ENCODE measurements at places on chromosomes 1 and 21. TPM values are rescaled to one million over a fixed set of nuclear protein-coding genes. Genes with fewer than 3 reads are reported as not detected.

FNBP1L gene
- total RNA-seq: 136 TPM

GRCh38 chr21:20856926-20857325 is 141.3 kb upstream of the NCAM2 start:
- no peak overlapping the region for H3K4me3 ChIP-seq
- no peak overlapping the region for H3K27ac ChIP-seq
- H3K27me3 ChIP-seq: no peaks in the 10 kb centered on the region
- DNase-seq: no peak
- H3K36me3 ChIP-seq: no peaks in the 10 kb centered on the region

DNA sequence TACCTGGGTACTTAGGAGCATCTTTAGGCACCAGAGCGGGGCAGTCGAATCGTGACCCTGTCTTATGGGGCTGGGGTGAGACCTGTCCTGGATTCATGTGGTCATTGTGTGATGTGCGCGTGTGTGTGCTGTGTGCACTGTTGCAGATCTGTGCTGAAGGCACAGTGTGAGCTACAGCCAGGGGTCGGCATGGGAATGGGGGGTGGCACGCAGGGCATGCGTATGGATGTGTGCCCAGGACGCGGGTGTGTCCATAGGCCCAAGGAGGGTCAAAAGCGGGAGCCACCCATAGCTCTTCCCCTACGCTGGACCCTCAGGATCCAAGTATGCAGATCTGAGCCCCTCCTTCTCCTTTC is 14.6 kb downstream of the PTPRF start:
- no peak overlapping the region for H3K4me3 ChIP-seq
- no peak for DNase-seq

GBP3 gene
- not detected for total RNA-seq

LMOD1 gene
- 0.62 TPM for total RNA-seq

GRCh38 chr1:61491497-61491896 is 233.4 kb downstream of the TM2D1 start:
- H3K4me1 ChIP-seq: peaks cover 4% of the 10 kb centered on the region
- H3K36me3 ChIP-seq: no peaks in the 10 kb centered on the region
- H3K27me3 ChIP-seq: peaks cover 2% of the 10 kb centered on the region
- DNase-seq: no peak

DNA sequence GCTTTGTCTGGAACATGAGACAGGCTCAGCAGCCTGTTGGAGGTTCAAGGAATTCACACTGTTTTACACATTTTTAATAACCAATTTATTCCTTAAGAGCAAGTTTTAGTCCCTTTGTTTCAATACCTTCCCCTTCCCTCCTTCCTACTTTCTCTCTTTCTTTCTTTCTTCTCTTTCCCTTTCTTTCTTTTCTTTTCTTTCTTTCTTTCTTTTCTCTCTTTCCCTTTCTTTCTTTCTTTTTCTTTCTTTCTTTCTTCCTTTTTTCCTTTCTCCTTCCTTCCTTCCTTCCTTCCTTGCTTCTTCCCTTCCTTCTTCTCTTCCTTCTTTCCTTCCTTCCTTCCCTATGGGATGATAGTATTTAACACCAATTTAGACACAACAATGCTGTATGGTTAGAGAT is 164.2 kb downstream of the CENPF start:
- no peaks in the 10 kb centered on the region for H3K36me3 ChIP-seq
- H3K27ac ChIP-seq: no peak overlapping the region
- peaks cover 6% of the 10 kb centered on the region for H3K27me3 ChIP-seq
- no peak overlapping the region for H3K4me3 ChIP-seq
- H3K4me1 ChIP-seq: no peaks in the 10 kb centered on the region

TCHHL1 gene
- not detected for total RNA-seq

- H3K4me3 ChIP-seq: no peak overlapping the region
- peaks cover 27% of the 10 kb centered on the region for H3K4me1 ChIP-seq
- no peak for DNase-seq
- no peak overlapping the region for H3K27ac ChIP-seq
- peaks cover 2% of the 10 kb centered on the region for H3K27me3 ChIP-seq
Observed at GRCh38 chr1:154422521-154422920, 17.4 kb downstream of the IL6R start.

GRCh38 chr1:3469104-3469848 is 14.8 kb downstream of the ARHGEF16 start:
- H3K27me3 ChIP-seq: no peaks in the 10 kb centered on the region
- no peak overlapping the region for H3K4me3 ChIP-seq
- no peak for DNase-seq
- H3K27ac ChIP-seq: no peak overlapping the region
- peaks cover 4% of the 10 kb centered on the region for H3K36me3 ChIP-seq

- H3K4me3 ChIP-seq: no peak overlapping the region
- H3K27ac ChIP-seq: peak overlapping the region; percentile 94
- H3K4me1 ChIP-seq: peaks cover 37% of the 10 kb centered on the region
- H3K27me3 ChIP-seq: no peaks in the 10 kb centered on the region
Observed at GRCh38 chr1:151516031-151516511, 4.9 kb downstream of the CGN start.

STIL gene
- 14.8 TPM for total RNA-seq

CA6 gene
- total RNA-seq: not detected

TACSTD2 gene
- 22.8 TPM for total RNA-seq

DNA sequence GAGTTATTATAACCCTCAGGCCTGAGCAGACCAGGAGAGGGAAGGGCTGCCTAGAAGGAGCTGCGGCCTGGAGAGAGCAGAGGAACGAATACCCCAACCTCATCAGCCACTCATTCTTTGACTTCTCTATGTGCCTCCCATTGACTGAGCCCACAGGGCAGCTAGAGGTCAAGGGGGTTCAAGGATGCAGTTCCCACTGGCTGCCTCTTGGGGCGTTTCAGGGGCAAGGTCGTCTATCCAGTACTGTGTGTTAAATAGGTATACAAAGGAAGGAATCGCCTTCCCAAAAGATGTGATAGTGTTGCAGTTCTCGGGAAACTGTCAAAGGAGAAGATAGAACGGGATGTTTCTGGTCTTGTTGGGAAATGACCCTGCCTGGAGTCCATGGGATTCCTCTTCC is 250.6 kb downstream of the PRDM2 start:
- H3K36me3 ChIP-seq: no peaks in the 10 kb centered on the region
- H3K4me1 ChIP-seq: no peaks in the 10 kb centered on the region
- H3K27ac ChIP-seq: no peak overlapping the region

GRCh38 chr1:242745079-242745478 is 220.6 kb upstream of the PLD5 start:
- no peak overlapping the region for H3K4me3 ChIP-seq
- H3K4me1 ChIP-seq: peaks cover 12% of the 10 kb centered on the region
- no peaks in the 10 kb centered on the region for H3K27me3 ChIP-seq
- peaks cover 2% of the 10 kb centered on the region for H3K36me3 ChIP-seq

CDK18 gene
- total RNA-seq: 23.9 TPM

GRCh38 chr1:176656257-176656995 is 193.5 kb downstream of the PAPPA2 start:
- H3K4me1 ChIP-seq: no peaks in the 10 kb centered on the region
- no peaks in the 10 kb centered on the region for H3K36me3 ChIP-seq
- H3K27ac ChIP-seq: no peak overlapping the region
- no peak for DNase-seq
- no peak overlapping the region for H3K4me3 ChIP-seq

TNFSF4 gene
- total RNA-seq: 1.7 TPM

DNA sequence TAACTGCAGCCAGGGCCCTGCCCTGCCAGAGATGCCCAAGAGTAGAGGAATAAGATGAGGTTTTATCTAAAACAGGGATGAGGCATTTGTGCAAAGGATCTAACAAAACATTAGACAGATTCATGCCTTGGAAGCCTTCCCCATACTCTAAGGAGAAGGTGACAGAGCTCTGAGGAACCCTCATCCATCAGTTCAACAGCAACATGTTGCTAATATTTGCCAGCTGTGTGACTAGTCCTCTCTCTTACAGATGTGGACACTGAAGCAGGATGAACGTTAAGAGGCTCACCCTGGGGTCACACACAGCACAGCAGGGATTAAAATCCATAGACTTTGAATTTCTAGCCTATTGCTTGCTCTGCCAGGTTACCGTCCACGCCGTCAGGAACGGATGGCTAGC is 99.0 kb downstream of the ZBTB18 start:
- no peak overlapping the region for H3K4me3 ChIP-seq
- no peaks in the 10 kb centered on the region for H3K36me3 ChIP-seq
- peaks cover 2% of the 10 kb centered on the region for H3K4me1 ChIP-seq
- DNase-seq: no peak
- peaks cover 5% of the 10 kb centered on the region for H3K27me3 ChIP-seq
- no peak overlapping the region for H3K27ac ChIP-seq

GRCh38 chr1:113388621-113389358 is 1.5 kb upstream of the MAGI3 start:
- H3K36me3 ChIP-seq: no peaks in the 10 kb centered on the region
- DNase-seq: no peak
- H3K4me3 ChIP-seq: peak overlapping the region; percentile 69
- peaks cover 24% of the 10 kb centered on the region for H3K4me1 ChIP-seq
- peak overlapping the region; percentile 4 for H3K27ac ChIP-seq
- no peaks in the 10 kb centered on the region for H3K27me3 ChIP-seq

- H3K36me3 ChIP-seq: no peaks in the 10 kb centered on the region
- no peak overlapping the region for H3K4me3 ChIP-seq
- H3K27ac ChIP-seq: no peak overlapping the region
- peaks cover 23% of the 10 kb centered on the region for H3K27me3 ChIP-seq
- peaks cover 10% of the 10 kb centered on the region for H3K4me1 ChIP-seq
- no peak for DNase-seq
Observed at GRCh38 chr1:208133355-208133754, 110.8 kb downstream of the PLXNA2 start.

- H3K27ac ChIP-seq: no peak overlapping the region
- peaks cover 72% of the 10 kb centered on the region for H3K27me3 ChIP-seq
- DNase-seq: no peak
- H3K4me3 ChIP-seq: no peak overlapping the region
- H3K4me1 ChIP-seq: peaks cover 2% of the 10 kb centered on the region
- H3K36me3 ChIP-seq: no peaks in the 10 kb centered on the region
Observed at GRCh38 chr1:202197653-202198365, 4.2 kb downstream of the LGR6 start.

- no peaks in the 10 kb centered on the region for H3K27me3 ChIP-seq
- no peak for DNase-seq
- H3K36me3 ChIP-seq: no peaks in the 10 kb centered on the region
Observed at GRCh38 chr1:19410393-19410792, 74.9 kb downstream of the CAPZB start.

GRCh38 chr1:10621906-10622305 is 147.2 kb downstream of the PEX14 start:
- DNase-seq: no peak
- peaks cover 2% of the 10 kb centered on the region for H3K36me3 ChIP-seq
- H3K4me1 ChIP-seq: peaks cover 4% of the 10 kb centered on the region

DNA sequence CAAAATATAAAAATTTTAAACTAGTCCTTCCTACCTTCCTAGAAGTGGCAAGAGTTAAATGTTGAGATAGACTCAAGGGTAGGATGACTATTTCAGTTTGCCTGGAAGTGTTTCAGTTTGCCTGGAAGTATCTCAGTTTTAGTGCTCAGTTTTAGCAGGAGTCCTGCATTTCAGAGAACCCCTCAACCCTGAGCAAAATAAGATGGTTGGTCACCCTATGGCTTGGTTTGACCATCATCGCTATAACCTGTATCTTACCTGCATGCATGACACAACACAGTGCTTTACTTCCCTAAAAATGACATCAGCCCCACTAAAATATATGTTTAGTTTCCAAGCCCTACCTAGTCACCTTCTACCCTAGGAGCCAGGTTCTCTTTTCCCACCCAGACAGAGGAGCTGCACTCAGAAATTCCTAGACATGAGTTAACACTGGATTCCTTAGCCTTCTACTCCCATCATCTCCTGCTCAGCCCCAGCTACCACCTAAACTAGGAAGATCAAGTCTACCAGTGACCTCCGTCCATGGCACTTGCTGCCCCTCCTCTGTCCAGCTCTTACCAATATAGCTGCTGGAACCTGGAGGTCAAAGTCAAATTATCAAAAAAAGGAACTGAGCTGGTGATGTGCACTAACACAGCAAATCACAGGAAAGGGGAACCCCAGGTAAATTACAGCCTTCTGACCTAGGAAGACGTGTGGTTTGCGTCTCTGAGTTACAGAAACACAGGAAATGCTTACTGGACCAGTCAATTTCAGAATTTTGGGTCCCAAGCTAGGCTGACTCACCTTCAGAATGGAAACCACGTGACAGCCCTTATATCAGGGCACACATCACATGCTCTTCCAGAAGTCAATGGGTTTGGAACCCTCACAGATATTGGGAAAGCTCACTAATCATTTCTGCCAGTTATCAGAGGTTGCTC is 2.2 kb upstream of the G0S2 start:
- peaks cover 25% of the 10 kb centered on the region for H3K4me1 ChIP-seq
- no peak overlapping the region for H3K27ac ChIP-seq
- H3K36me3 ChIP-seq: no peaks in the 10 kb centered on the region
- no peak overlapping the region for H3K4me3 ChIP-seq

DNA sequence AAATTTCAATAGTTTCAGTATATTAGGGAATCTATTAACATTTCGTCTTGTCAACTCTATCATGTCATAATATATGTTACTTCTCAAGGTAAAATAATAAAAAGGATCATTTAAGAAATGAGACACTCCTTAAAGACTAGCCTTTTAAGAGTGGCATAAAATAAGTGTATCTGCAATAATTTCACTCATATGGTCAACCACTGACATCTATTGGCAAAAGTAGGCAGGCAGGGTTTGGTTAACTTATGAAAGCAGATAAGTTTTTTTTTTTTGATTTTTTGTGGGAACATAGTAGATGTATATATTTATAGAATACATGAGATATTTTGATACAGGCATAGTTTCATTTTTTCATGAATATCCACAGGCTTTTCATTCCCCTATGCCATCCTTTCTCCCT is 5.5 kb upstream of the RGS21 start:
- H3K36me3 ChIP-seq: no peaks in the 10 kb centered on the region
- H3K4me3 ChIP-seq: no peak overlapping the region
- H3K27ac ChIP-seq: no peak overlapping the region
- H3K4me1 ChIP-seq: peaks cover 4% of the 10 kb centered on the region
- no peaks in the 10 kb centered on the region for H3K27me3 ChIP-seq

- no peak overlapping the region for H3K4me3 ChIP-seq
- no peak overlapping the region for H3K27ac ChIP-seq
- no peaks in the 10 kb centered on the region for H3K36me3 ChIP-seq
- H3K4me1 ChIP-seq: no peaks in the 10 kb centered on the region
- no peaks in the 10 kb centered on the region for H3K27me3 ChIP-seq
Observed at GRCh38 chr1:164961715-164962114, 394.8 kb downstream of the LMX1A start.

DNA sequence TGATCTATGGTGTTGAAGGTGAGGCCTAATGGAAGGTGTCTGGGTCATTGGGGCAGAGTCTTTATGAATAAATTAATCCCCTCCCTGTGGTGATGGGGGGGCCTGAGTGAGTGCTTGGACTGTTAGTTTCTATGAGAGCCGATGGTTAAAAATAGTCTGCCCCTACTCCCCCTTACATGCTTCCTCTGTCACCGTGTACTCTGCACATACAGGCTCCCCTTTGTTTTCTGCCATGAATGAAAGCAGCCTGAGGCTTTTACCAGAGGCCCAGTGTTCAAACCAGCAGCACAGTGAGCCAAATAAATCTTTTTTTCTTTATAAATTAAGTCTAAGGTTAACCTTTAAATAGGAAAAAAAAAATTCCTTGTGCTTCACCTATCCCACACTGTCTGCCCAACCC is 657.0 kb downstream of the AMY1C start:
- H3K27me3 ChIP-seq: no peaks in the 10 kb centered on the region
- H3K36me3 ChIP-seq: no peaks in the 10 kb centered on the region
- H3K4me3 ChIP-seq: no peak overlapping the region
- H3K27ac ChIP-seq: no peak overlapping the region
- no peaks in the 10 kb centered on the region for H3K4me1 ChIP-seq

TEX50 gene
- not detected for total RNA-seq

OTUD3 gene
- 19.0 TPM for total RNA-seq

GRCh38 chr1:7842517-7842916 is 10.3 kb downstream of the UTS2 start:
- no peak overlapping the region for H3K27ac ChIP-seq
- no peak overlapping the region for H3K4me3 ChIP-seq
- peaks cover 2% of the 10 kb centered on the region for H3K27me3 ChIP-seq
- no peaks in the 10 kb centered on the region for H3K4me1 ChIP-seq
- no peak for DNase-seq
